ENCODE measurements at places on chromosomes 1 and 21.

GRCh38 chr1:101310506-101310905 is 73.7 kb downstream of the S1PR1 start:
- DNase-seq, result no peak

GRCh38 chr1:173669491-173669941 is at the start of gene ANKRD45:
Gene ANKRD45, minus strand, starts transcription at chr1:173669851. Its CDS starts 10,433 bp downstream, at chr1:173659418.
- peak; percentile 57 for DNase-seq

DNA sequence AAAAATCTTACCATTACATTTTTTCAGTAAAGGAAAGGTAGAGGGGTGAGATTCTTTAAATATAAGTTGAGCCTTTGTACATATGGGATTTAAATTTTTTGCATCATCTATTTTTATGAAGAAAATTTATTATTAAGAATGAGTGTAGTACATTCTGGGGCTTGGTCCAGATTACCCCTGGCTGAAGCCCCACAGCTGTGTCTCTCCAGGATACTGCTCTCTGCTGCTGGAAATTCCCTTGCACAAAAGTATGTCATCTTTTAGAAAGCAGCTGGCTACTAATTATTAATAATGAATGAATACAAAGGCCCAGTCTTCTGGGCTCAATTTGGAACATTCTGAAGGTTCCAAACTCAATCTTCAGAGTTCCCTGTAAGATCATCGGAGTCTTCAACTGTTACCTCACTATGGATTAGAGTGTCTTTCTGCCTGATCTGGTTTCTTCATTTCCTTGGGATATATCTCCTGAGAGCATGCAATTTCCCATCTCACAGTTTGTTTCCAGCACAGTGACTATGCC is 428.6 kb upstream of the BRINP3 start:
- peak; percentile 39 for DNase-seq

DNA sequence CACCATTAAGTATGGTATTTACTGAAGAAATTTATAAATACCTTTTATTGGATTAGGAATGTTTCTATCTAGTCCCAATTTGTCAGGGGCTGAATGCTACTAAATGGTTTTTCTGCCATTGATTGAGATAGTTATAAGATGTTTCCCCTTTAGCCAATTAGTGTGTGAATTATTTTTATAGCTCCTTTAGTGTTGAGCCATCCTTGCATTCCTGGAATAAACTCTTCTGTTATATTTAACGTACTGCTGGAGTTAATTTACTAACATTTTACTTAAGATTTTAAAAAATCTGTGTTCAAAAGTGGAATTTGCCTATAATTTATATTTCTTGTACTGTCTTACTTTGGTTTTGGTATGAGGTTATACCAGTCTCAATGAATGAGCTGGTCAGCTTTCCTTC is 25.4 kb upstream of the LRRC3 start:
- DNase-seq, result no peak

DNA sequence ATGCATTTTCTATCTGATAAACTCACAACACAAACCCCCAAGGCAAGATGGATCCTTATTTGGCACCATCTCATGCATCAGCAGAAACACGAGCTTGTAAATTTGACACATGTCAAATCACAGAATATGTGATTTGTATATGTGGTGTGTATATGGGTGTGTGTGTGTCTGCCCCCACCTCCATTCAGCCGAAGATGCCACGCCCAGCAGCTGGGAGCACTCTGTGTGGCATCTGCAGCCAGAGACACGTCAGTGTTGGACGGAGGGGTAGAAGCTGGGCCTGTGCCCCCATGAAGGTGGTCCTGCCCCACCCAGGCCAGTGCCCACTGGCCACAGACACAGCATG is 108.4 kb downstream of the CAPN8 start:
- DNase-seq, result no peak

DNA sequence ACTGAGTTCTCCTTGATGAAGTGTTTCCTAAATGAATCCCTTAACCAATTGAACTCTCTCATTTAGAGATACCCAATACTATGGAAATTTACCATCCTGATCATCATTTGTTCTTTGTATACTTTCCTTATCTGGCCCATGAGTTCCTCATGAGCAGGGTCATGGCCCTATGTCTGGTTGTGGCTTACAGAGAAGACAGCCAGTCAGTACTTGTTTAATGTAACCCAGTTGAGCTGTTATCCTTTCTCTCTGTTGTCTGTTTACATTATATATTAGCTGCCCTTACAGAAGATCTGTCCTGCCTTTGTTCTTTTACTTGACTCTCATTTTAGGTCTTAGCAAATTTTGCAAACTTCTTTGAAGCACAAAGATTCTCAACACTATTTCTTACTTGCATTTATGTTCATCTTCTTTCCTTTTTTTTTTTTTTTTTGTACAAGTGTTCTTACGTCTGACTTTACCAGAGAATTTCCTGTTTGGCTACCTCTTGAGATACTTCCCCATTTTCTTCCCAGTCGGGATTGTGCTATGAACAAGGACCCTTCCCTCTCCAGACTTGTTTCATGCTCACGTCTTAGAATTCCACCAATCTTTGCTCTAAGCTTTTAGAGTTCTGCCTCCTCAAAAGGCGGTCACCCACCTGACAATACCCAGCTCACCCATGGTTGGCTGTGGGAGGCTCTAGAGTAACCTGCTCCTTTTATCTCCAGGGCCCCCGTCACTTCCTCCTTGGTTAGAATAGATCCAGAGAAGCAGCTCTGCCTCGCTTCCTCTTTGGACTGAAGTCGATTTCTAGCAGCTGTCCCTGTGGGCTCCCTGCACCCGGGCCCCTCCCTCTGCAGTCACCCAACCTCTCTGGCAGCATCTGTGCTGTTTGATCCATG is 53.6 kb upstream of the RUNX1 start:
- DNase-seq, result no peak

DNA sequence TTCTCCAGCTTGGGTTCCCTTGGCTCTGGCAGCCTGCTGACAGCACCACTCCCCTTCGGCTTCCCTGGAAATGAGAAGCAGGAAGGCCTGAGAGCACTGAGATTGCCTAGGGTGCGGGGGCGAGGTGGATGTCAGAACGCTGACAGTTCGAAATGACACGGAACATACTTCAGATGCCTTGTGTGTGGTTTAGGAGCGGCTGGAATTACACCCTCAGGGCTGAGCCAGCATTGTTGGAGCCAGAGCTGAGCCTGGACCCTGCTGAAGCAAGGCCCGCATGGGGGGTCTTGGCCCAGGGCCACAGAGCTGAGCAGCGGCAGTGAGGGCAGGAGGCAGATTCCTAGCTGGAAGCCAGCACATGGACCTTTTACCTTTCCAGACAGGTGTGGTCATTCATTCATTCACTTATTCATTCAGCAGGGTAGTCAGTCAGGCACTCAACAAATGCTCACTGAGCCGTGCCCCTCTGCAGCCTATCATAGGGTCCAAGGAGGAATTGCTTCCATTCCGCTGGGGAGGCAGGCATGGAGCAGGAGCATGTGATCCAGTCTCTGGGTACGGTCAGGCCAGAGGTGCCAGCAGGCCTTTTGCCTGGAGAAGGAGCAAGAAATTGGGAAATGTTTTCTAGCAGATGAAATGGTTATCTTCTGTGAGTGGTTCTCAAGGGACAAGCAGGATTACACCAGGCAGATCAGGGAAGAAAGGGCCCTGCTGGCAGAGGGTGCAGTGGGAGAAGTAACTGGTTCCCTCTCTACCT is 6.6 kb upstream of the FOXE3 start:
- DNase-seq, result peak; percentile 88

GRCh38 chr1:157771661-157772425 is 5.1 kb downstream of the FCRL2 start:
- DNase-seq, result no peak

- peak; percentile 59 for DNase-seq
Observed at GRCh38 chr1:221164029-221164428, 284.8 kb downstream of the HLX start.

- DNase-seq, result no peak
Observed at GRCh38 chr1:210700511-210700910, 371.8 kb downstream of the HHAT start.

DNA sequence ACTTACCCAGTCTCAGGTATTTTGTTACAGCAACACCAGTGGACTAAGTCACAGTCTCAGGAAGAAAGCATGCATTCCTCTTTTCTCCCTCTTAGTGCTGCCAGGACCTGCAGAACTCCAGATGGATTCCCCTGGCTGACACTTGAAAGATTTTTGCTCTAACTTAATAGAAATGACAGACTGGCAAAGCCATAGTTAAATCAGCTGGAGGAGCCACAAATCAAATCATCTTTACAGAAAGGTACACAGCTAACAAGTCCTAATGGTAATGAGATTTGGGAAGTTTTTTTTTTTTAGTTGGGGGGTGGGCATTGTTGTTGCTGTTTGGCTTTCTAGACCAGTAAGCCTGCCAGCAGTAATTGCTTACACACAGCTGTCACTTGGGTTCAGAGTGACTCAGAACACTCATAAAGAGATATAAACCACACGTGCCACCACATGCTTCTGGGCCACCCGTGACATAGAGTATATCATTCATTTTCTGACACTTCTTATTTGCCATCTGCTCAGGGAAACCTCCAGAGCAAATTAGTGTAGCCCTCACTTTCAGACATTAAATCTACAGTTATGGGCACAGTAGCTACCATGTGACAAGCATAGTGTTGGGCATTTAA is 72.4 kb downstream of the FH start:
- no peak for DNase-seq

DNA sequence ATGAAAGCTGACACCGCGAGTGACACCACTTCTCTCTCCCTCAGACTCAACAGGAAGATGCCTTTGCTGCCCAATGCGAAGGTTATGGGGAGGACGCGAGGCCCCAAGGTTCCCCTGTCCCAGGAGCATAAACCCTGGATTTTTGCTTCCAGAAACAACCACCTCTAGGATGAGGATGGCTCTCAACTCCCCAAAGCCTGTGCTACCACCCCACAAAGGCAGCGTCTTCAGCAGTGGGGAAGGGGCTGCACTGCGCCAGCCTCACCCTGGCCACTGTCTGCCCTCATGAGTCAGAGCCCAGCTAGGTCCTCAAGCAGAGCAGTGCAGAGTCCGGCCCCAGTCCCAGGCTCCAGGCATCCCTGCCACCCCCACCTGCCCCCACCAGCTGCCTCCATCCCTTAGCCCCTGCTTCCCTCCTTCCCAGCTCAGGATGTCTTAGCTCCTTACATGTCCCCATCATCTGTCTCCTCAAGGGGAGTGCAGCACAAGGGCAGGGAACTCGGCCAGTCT is 6.9 kb upstream of the SRARP start:
- DNase-seq, result no peak

- DNase-seq, result peak; percentile 61
Observed at GRCh38 chr21:36422279-36423098, 37.3 kb downstream of the CHAF1B start.

DNA sequence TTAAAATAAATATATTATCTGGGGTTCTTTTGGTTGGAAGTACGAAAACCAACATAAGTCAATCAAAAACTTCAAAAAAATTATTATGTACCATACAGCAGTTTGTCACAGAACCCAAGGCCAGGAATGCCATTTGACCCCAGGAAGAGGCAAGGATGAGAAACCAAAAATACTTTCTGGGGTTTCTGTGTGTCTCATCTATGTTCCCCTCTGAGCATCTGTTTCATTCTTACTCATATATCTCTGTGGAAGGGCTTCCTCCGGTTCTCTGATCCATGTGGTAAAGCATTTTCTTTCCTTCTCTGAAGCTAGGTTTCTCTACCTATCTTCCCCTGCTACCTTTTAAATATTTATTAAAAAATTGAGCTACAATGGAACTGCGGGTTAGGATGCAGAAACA is 9.8 kb upstream of the FCRL1 start:
- DNase-seq, result no peak

- DNase-seq, result no peak
Observed at GRCh38 chr1:91916811-91917460, 31.0 kb upstream of the TGFBR3 start.

DNA sequence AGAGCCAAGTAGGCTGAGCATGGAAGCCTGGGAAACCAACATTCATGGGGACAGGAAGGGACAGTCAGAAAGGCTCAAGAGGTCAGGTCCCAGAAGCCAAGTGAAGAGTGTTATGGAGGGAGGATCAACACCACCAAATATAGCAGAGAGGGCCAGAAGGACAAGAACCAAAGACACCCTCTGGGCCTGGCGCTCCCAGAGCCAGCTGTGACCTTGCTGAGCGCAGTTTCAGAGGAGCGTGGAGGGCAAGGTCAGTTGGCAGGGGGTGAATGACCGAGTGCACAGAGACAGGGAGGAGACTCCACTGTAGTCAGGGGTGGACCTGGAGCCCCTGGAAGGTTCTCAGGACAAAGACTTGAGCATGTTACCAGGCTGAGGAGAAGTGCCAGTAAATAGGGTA is 4.4 kb upstream of the ASCL5 start:
- DNase-seq, result no peak

DNA sequence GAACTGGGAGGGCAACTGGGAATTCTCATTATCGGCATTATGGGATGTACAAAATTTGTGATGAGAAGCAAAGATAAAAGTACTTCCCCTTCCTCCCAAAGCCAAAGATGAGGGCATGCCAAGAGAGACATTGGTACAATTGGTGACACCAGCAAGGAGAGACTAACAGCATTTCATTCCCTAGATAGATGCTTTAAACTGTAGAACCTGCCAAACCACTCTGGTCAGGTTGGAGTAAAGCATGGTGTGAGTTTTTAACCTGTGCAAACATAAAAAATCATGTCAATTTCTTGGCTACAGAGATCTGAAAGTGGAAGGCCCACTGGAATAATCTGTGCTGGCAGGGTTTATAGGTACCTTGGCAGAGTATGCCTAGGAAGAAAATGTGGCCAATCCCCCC is 19.4 kb downstream of the CTXND2 start:
- DNase-seq, result no peak

- DNase-seq, result peak; percentile 70
Observed at GRCh38 chr1:71014178-71014579, 33.4 kb downstream of the PTGER3 start.

- no peak for DNase-seq
Observed at GRCh38 chr1:51669272-51669671, 52.4 kb downstream of the OSBPL9 start.

DNA sequence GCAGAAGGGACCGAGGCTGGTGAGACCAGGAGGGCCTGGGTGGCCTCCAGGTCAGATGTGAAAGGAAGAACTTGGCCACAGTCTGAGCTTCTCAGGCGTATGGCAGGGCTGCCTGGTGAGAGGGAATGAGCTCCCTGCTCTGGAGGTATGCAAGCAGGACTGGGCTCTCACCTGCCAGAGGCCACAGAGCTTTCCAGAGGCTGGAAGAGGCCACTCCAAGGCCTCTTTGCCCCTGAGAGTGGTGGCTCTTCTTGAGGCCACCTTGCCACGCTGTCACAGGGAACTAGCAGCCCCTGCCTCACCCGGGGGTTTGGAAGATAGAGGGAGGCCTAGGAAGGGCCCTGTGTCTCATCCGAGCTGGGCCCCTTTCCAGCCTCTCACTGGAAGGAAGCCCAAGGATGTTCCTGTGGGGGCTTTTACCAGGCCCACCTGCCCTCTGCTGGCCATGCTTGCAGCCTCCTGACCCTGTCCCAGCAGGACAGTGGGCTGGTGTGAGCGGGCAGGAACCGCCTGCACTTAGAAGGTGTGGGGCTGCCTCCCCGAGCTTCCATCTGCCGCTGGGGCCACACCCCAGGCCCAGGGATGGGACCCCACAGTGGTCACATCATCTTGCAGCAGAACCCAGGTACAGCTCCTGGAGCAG is 10.0 kb downstream of the PCSK9 start:
- DNase-seq, result no peak

GRCh38 chr21:38989745-38990423 is 184.2 kb downstream of the ETS2 start:
- peak; percentile 96 for DNase-seq

Data from fibroblast of skin of abdomen (primary cell).